ENCODE measurements at places on chromosomes 1 and 21. TPM values are rescaled to one million over a fixed set of nuclear protein-coding genes. Genes with fewer than 3 reads are reported as not detected.

DNA sequence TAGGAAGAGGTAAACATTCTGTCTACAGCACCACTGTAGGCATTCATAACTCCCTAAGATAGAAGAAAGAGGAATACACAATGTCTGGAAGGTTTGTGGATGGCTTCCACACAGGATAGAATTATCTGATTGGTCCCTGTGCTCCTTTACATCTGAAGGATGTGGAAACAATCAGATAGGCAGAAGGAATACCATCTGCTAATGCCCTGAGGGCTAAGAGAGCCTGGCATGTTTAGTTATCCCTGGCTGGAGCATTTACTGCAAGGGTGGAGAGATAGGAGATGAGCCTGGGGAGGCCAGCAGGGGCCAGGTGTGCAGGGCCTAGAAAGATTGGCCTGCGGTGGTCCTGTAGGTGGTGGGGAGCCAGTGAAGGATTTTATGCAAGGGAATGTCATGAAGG is 8.6 kb upstream of the ACBD3 start:
- DNase-seq = no peak

Gene APCS
- polyA plus RNA-seq = not detected

DNA sequence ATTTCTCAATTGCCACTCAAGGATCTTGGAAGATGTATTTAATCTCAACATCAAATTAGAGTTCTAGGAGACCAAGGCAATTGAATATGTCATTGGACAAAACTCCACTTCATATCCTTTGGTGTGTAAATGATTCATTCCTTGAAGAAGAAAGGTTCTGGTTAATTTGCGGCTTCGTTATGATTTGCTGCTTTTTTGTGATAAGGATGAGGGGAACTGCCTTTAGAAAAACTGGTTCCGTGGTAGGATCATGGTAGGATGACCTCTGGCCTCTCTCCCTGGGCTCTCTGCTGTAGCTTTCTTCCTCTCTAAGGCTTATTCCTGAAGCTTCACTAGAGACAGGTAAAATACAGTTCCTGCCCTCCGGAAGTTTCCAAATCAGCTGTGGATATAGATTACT is 51.5 kb upstream of the ERRFI1 start:
- DNase-seq = no peak

- DNase-seq = no peak
These were observed 284.5 kb downstream of the DSCAM start for GRCh38 chr21:40562242-40563002.

Gene DHX9
- 259 TPM for polyA plus RNA-seq

Gene SLC6A17
- polyA plus RNA-seq = 0.13 TPM

Gene TTC22
- polyA plus RNA-seq = 5.1 TPM

- DNase-seq = no peak
These were observed 104.8 kb downstream of the PSMG1 start for GRCh38 chr21:39078322-39079065.

GRCh38 chr1:34850382-34850781 is 9.2 kb downstream of the SMIM12 start:
- DNase-seq = no peak

- no peak for DNase-seq
These were observed 83.0 kb upstream of the ZC3H12A start for GRCh38 chr1:37391211-37392011.

DNA sequence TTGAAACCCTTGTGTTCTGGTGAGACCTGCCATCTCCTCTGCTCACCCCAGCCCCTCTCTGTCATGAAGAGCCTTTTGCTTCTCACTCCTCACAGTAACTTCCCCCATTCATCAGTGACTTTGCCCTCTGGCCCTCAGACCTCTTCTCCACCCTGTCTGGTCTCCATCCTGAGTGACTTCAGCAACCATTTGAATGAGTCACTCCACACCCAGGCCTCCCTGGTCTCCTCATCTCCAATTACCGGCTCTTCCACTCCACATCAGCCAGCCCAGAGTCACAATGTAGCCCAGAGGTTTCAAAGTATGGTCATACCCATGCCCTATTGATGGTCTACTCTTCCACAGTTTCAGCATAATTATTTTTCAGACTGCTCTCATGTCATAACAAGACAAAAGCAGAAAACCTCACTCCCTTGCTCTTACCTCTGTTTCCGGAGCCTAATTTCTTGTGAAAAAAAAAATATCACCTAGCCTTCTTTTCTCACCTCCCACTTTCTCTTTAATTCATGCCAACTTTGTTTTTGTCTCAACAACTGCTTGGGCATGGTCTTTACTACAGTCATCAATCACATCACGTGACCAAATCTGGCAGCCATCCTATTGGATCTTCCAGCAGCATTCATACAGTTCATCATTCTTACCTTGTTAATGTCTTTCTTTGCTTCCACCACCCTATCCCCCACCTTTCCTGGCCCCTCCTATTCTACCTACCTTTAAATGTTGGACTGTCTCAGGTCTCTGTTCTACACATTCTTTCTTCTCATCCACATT is 35.6 kb upstream of the NEK7 start:
- peak; percentile 34 for DNase-seq

DNA sequence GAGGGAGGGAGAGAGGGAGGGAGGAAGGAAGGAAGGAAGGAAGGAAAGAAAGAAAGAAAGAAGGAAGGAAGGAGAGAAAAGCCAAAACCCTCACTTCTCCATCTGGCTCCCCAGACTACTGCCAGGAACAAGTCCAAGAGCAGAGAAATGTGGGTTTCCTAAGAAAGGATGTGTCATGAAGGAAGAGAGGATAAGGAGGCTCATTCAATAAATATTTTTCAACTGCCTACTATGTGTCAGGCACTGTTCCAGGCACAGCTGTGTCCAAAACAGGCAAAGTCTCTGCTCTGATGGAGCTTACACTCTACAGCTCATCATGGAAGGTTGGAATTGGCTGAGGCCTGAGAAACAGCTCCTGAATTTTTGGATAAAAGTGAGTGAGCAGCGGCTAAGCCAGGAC is 42.6 kb upstream of the ATP2B4 start:
- no peak for DNase-seq

Gene GJA5
- polyA plus RNA-seq = 105 TPM

GRCh38 chr1:203131548-203132200 is 4.1 kb downstream of the ADORA1 start:
- DNase-seq = no peak

Gene GSTM5
- polyA plus RNA-seq = 69.1 TPM

GRCh38 chr1:93827128-93827527 is 51.9 kb downstream of the DNTTIP2 start:
- no peak for DNase-seq

GRCh38 chr1:54275349-54275748 is 75.4 kb downstream of the MRPL37 start:
- no peak for DNase-seq

Gene OR2AK2
- polyA plus RNA-seq = not detected

- DNase-seq = no peak
These were observed 40.2 kb downstream of the RNF11 start for GRCh38 chr1:51276286-51276685.

- DNase-seq = no peak
These were observed 4.4 kb downstream of the HPCA start for GRCh38 chr1:32890516-32891240.

DNA sequence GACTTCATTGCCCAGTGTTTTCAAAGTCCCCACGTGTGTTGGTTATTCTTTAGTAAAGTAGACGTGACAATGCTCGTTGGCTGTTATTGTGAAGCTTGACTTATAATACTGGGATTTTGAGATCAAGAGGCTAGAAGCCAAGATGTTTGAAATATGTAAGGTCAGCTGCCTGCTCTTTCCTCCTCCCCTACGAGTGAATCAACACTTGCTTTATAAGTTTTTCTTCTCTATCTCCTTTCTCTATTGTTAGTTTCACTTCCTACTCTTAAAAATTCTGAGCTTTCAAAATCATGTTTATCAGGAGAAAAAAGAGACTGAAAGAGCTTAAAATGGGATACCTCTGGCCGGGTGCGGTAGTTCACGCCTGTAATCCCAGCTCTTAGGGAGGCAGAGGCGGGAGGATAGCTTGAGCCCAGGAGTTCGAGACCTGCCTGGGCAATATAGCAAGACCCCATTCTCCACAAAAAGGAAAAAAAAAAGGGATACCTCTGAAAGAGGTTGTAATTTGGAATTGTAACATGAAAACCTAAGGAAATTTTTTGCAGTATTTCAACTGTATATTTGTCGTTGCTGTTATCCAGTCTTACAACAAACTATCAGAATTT is 72.0 kb downstream of the EPB41 start:
- DNase-seq = no peak

DNA sequence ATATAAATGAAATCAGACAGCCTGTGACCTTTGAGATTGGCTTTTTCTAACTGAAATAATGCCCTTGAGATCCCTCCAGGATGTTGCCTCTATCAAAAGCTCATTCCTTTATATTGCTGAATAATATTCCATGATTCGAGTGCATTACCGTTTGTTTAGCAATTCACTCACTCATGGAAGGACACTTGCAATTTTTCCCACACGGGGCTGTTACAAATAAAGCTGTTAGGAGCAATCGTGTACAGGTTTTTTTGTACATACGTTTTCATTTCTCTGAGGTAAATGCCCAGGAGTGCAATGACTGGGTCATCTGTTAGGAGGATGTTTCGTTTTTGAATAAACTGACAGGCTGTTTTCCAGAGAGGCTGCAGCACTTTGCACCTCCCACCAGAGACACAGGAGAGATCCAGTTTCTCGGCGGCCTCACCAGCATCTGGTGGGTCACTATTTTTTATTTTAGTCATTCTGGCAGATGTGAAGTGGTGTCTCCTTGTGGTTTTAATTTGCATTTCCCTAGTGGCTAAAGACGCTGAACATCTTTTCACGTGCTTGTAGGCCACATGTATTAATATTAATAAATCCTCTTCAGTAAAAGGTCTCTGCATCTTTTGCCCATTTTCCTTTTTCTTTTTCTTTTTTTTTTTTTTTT is 11.0 kb downstream of the PRDM15 start:
- DNase-seq = no peak

- DNase-seq = peak; percentile 5
These were observed 1.5 kb downstream of the RO60 start for GRCh38 chr1:193060938-193061337.

Gene BEST4
- polyA plus RNA-seq = 0.92 TPM

DNA sequence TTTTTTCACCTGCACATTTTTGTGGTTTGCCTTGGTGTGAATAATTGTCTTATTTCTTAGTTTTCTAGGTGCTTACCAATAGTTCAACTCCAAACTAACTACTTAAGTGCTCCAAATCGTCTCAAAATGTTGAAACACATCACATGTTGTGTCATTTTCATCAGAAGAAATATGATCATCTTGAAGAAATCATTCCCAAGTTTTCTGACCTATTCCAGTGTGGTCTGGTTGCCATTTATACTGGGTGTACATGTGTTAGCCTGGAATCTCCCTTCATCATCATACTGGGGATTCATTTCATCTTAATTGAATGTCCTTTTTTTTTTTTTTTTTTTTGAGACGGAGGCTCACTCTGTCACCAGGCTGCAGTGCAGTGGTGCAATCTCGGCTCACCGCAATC is 67.0 kb downstream of the EIF2B3 start:
- no peak for DNase-seq

DNA sequence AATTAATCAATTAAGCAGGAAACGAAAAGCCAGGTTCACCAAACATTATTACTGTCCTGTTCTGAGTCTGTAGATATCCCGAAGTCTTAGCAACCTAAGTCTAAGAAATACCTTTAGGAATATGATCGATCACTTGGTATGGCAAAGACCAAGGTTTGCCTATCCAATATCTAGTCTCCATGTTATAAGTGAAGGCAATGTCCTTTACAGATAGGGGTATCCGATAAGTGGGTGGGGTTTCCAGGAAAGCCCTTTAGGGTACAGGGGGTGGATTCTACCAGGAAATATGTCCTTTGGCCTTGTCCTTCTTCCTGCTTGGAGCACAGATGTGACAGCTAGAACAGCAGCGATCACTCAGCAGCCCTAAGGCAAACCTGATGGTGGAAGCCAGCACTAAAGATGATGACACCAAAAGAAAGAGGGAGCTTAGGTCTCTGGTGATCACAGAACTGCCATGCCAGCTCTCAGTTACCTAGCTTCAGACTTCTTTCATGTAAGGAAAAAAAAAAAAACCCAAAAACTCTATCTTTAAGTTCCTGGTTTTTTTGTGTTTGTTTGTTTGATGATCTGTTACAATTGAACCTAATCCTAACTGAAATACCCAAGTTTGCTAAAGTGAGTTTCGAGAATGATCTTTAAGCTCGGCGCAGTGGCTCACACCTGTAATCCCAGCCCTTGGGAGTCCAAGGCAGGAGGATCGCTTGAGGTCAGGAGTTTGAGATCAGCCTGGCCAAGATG is 40.8 kb downstream of the DSTYK start:
- no peak for DNase-seq

Gene IFNGR2
- polyA plus RNA-seq = 69.1 TPM

DNA sequence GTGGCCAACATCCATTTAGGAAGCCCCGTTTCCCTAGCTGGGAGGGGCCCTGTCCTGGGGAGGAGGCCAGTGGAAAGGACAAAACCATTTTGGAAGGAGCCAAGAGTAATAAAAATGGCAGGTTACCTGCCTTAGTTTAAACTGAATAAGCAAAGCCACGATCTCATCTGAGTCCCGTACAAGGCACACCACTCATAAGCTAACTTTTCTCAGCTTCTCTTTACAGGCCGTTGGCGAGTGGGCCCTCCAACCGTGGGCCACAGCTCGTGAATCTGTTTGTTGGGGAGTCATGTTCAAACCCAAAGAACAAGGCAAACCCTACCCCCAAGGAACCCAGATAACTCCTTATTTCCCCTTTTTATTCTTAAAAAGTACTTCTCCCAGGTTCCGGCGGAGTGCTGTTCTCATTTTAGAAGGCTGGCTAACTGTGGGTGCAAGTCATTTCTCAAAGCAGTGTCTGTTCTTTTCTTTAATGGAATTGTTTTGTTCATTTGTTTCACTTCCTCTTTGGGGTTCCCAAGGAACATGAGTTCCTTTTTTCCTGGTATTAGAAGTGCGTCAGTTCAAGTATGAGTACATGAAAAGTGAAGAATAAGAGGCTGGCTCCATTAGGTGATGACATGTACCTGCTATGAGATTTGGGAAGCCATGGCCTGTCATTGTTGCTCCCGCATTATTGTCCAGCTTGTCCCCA is 89.0 kb downstream of the PSMG1 start:
- no peak for DNase-seq

DNA sequence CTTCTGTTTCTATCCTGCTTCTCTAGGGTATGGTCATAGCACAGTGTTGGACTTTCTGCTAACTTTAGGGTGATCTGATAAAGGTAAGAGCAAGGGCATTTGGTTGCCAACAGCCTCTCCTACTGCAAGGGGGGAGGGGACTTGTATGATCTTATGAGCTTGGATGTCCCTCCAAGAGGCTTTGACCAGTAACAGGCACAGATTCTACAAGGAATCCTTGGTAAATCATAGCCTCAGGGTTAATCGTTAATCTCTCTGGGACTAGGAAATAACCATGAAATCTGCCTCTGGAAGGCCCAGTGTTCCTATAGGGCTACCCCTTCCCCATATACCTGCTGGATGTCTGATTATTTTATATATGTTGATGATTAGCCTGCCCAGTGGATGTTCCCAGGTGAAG is 134.8 kb upstream of the TNFSF4 start:
- DNase-seq = no peak

- DNase-seq = no peak
These were observed 97.7 kb downstream of the RYR2 start for GRCh38 chr1:237139732-237140131.

Gene PAQR6
- polyA plus RNA-seq = 3.9 TPM

DNA sequence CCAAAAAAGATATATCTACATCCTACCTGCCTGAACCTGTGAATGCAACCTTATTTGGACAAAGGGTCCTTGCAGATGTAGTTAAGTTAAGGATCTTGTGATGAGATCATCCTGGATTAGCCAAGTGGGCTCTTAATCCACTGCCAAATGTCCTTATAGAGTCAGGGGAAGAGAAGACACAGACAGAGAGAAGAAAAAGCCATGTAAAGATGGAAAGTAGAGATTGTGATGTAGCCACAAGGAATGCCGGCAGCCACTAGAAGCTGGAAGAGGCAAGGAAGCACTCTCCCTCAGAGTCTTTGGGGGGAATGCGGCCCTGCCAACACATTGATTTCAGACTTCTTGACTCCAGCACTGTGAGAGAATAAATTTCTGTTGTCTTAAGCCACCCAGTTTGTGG is 16.2 kb downstream of the HSD11B1 start:
- no peak for DNase-seq
